ENCODE measurements at places on chromosomes 12 and 14. TPM values are rescaled to one million over a fixed set of nuclear protein-coding genes. Genes with fewer than 3 reads are reported as not detected.

- no peak overlapping the region for H3K27ac ChIP-seq
- no peaks in the 10 kb centered on the region for H3K36me3 ChIP-seq
Observed at GRCh38 chr14:105171004-105171673, 2.6 kb upstream of the JAG2 start.

GRCh38 chr12:88546853-88547252, 33.4 kb downstream of the KITLG start:
- no peaks in the 10 kb centered on the region for H3K27me3 ChIP-seq
- no peak overlapping the region for H3K4me3 ChIP-seq
- no peaks in the 10 kb centered on the region for H3K4me1 ChIP-seq
- no peak for DNase-seq

DNA sequence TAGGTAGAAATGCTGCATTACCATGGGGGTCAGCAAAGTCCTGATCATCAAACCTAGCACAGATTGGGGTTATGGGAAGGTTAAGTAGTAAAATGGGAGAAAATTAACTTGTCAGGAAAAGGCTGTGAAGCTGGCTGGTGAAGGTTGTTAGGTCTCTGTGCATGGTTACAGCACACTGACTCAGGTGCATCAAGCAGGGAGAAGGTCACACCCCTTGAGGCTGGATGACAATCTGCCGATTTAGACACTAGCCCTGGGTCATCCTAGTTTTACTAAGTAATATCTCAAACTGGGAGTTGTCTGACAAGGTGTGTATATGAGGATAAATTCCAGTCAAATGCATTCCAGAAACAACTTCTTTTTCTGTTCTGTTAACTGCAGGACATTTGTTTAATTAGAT, 271.1 kb upstream of the LRIG3 start:
- no peaks in the 10 kb centered on the region for H3K27me3 ChIP-seq
- H3K4me1 ChIP-seq, result no peaks in the 10 kb centered on the region
- H3K4me3 ChIP-seq, result no peak overlapping the region
- H3K27ac ChIP-seq, result no peak overlapping the region
- DNase-seq, result no peak

DNA sequence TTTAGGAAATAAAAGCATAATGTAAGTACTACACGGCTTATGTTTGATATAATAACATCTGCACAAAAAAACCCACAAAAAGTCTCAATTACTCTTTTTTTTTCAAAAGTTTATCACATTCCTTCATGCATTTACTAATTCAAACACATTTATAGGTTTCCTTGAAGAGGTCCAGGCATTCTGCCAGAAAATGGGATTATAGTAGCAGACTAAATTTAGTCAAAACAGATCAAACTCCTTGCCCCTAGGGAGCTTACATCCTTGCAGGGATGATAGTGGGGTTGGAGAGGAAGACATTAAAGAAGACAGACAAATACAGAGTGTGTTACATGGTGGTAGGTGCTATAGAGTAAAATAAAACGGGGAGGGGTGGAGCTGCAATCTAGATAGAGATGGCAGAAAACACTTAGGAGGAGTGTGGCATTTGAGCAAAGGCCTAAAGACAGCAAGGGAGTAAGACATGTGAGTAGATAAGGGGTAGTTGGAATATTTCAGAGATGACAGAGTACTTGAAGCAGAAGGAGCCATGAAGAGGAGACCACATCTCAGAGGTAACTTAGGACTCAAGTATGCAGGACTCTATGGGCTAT, 266.9 kb downstream of the PPFIA2 start:
- H3K27ac ChIP-seq, result no peak overlapping the region
- DNase-seq, result no peak
- no peaks in the 10 kb centered on the region for H3K27me3 ChIP-seq

KRT77 gene
- total RNA-seq, result not detected

Data from activated CD8-positive, alpha-beta T cell treated with anti-CD3 and anti-CD28 coated beads, Interleukin-2, amount 10 ng/mL, durations not matched to agents 7 days and 5 days (primary cell).